ENCODE measurements at places on chromosomes 2 and 18.
A peak's percentile ranks its signal among the peaks of the same experiment; 100 is the strongest.

DNA sequence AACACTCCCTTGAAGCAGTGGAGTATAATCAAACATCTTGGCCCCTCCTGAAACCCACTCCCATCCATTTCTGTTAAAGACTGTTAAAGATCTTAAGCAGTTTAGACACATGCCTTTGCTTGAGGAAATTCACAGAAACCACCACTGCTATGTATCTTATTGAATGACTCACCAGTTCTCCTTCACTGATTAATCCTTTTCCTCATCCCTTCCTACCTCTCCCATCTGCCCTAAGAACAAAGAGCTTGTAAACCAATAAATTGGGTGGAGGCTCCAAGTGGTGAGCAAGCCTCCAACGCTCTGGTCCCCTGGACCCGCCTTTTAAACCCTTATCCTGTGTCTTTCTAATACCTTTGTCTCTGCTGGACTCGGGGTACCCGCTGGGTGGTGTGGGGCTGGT, 746.1 kb downstream of the LRP1B start:
- no peak for DNase-seq

GRCh38 chr2:135817951-135818350, 19.0 kb downstream of the LCT start:
- no peak for DNase-seq

DNA sequence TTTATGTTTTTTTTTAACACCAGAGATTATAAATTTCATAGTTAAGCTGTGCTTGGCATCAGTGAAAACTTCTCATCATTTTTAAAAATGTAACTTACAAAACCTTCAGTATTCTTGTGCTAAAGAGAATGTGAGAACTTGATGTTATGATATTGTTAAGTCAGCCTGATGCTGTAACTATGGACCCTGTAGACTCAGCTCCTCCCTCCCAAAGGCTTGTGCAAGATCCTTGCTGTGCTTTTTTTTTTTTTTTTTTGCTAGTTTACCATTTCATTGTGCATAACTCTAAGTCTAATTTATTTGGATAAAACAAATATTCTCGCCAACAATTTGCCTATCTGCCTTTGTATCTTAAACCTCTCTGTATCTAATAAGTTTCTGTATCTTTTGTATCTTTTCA, 12.9 kb upstream of the TFPI start:
- DNase-seq: peak; percentile 54

- peak; percentile 59 for DNase-seq
Measured at GRCh38 chr2:26652361-26653041, 11.3 kb upstream of the CIB4 start.

DNA sequence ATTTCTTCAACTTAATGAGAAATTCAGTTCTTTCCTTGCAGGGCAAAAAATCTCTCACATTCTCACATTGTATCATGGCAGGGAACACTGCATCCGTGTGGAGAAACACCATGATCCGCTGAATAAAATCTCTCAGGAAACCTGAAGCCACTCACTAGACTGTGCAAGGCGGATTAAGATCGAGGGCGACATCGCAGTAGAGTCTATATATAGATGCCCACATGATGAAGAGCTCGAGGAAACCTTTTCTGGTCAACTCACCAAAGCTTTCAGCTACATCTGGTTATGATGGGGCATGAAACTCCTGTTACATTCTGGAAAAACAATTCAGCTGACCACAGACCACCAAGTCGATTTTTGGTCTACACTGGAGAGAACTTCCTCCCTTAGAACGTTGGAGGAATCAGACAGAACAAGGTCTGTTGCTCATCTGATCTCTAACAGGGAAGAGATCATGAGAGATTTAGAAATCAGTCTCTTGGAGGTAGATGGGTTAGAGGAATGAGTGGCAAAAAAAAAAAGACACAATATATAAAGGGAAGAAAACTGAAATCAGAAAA, 162.9 kb upstream of the ZNF516 start:
- no peak for DNase-seq

GRCh38 chr2:69483696-69484095, 46.5 kb upstream of the NFU1 start:
- no peak for DNase-seq

GRCh38 chr2:188720811-188721605, 253.2 kb upstream of the COL3A1 start:
- peak; percentile 7 for DNase-seq

DNA sequence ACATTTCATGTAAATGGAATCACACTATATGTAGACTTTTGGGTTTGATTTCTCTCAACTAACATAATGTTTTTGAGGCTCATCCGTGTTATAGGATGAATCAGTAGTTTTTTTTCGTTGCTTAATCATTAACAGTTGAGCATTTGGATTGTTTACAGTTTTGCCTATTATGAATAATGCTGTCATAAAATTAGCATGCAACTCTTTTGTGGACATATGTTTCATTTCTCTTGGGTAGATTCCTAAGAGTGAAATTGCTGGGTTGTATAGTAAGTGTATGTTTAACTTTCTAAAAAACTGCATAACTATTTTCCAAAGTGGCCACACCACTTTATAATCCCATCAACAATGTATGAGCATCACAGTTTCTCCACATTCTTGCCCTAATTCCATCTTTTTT, 7.7 kb upstream of the RHBDD1 start:
- DNase-seq: peak; percentile 7

DNA sequence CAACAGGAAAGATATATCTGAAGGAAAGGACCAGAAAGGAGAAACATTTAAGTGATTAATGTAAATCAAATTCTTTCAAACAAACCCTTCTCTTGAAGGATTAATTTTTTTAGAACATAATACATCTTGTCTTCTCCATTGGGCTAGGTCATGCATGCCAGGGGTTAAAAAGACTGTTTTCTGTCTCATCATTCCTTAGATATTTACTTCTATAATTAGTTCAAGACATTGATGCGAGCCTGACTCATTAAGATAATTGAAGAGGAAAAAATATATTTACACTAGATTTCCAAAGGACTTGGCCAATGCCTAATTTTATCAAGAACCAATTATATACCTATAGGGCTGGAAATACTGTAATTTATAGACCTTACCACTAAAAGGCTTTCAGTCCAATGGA, 166.6 kb upstream of the SETBP1 start:
- DNase-seq: no peak

GRCh38 chr18:8912348-8913326, 189.9 kb upstream of the NDUFV2 start:
- no peak for DNase-seq

- DNase-seq: no peak
Measured at GRCh38 chr18:77248873-77249568, 627 bp upstream of the GALR1 start.

All from GM03348 (cell line).